ENCODE measurements at places on chromosomes 7 and 10.

DNA sequence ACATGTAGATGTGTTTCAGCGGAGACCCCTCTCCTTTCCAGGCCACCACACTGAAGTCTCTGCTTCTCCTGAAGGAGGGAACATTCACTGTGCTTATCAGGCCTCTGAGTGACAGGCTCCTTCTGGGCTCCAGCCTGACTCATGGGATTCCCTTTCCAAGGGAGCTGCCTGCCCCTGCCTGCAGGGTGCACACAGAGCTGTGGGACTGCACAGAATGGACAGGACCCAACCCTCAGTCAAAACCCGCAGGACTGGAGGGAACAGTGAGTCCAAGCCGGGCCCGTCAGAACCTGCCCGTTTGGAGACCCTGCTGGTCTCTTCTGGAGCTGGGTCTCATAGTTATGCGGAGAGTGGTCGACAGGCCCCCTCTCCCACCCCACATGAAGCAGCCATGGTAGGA, 32.6 kb downstream of the PLAC9 start:
- DNase-seq: no peak
- H3K27me3 ChIP-seq: no peaks in the 10 kb centered on the region
- H3K4me1 ChIP-seq: no peaks in the 10 kb centered on the region
- H3K4me3 ChIP-seq: no peak overlapping the region
- H3K36me3 ChIP-seq: no peaks in the 10 kb centered on the region

GRCh38 chr10:124554085-124554858, 92.6 kb downstream of the LHPP start:
- peaks cover 15% of the 10 kb centered on the region for H3K4me1 ChIP-seq
- H3K27ac ChIP-seq: no peak overlapping the region
- H3K27me3 ChIP-seq: no peaks in the 10 kb centered on the region
- DNase-seq: no peak

DNA sequence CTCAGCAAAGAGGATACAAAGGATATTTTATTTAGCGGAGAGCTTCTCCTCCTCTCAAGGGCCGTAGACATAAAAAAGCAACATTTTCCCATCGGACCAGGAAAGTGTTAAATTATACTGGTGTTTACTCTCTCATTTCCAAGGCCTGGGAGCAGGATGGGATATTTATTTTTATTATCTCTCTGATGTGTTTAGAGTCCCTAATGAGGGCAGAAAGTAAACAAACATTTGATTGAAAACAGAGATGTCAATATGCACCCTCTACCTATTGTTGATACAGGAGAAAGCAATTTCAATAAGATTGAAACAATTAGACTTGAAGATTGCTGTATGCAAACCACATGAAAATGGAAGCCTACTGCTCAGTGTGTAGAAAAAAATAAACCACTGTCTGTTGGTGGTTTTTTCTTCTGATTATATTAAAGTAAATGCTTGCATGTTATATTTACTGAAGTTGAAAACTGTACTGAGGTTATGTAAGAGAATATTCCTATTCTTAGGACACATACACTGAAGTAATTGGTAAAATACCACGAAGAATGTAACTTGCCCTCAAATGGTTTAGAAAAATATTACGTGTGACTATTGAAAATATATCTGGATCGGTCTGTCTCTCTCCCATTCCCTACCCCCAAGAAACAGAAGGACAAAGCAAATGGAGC, 59.3 kb downstream of the ATXN7L1 start:
- no peaks in the 10 kb centered on the region for H3K4me1 ChIP-seq
- DNase-seq: no peak
- no peaks in the 10 kb centered on the region for H3K27me3 ChIP-seq
- H3K27ac ChIP-seq: no peak overlapping the region
- no peaks in the 10 kb centered on the region for H3K36me3 ChIP-seq

GRCh38 chr10:16845248-16845647, 28.0 kb upstream of the RSU1 start:
- H3K4me3 ChIP-seq: no peak overlapping the region
- DNase-seq: peak; percentile 55
- H3K27me3 ChIP-seq: no peaks in the 10 kb centered on the region
- peaks cover 3% of the 10 kb centered on the region for H3K4me1 ChIP-seq

DNA sequence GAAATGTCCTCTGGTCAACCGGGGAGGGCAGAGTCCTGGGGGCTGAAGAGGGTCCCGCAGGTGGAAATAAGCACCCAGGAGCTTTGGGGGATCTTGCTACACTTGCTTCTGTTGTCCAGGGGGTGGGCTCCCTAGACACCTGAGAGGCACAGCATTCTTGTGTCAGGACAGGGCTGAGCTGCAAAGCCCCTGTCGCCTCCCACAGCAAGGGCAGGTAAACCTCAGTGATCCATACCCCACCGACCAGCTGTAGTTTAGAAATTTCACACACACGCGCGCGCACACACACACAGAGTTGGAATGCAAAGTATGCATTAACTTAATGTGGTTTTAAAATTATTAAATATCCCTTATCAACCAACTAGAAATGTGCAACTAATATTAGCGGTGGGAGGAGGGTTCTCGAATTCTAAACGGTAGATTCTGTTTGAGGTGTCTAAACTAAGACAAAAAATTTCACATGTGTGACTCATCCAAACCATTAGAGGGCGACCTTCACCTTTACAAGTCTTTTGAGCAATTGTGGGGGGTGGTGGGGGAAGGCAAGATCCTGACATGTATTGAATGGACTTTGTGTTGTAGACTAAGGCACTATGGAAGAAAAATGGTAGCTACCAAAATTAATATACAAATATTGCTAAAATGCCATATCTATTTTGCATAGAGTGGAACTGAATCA, 34.3 kb upstream of the PTF1A start:
- H3K27me3 ChIP-seq: no peaks in the 10 kb centered on the region
- H3K36me3 ChIP-seq: no peaks in the 10 kb centered on the region
- no peak overlapping the region for H3K27ac ChIP-seq
- DNase-seq: no peak

DNA sequence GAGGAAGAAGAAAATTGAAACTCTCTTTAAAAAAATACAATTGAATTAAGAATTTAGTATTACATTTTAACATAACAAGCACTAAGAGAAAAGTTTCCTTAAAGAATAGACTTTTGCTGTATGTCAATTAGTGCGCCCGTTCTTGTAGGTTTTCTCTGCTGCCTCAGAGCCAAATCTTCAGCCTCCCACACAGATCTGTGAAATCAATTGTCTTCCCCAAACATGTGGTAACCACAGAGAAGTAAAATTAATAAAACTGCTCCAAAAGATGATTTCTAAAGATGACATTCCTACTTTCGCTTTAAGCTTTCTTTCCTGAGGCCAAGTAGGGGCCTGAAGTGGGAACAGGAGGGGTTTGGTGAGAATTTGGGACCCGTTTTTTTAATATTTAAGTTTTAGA, 113.2 kb upstream of the ADO start:
- H3K27me3 ChIP-seq: no peaks in the 10 kb centered on the region
- H3K27ac ChIP-seq: no peak overlapping the region
- no peaks in the 10 kb centered on the region for H3K36me3 ChIP-seq
- peaks cover 5% of the 10 kb centered on the region for H3K4me1 ChIP-seq
- no peak for DNase-seq

DNA sequence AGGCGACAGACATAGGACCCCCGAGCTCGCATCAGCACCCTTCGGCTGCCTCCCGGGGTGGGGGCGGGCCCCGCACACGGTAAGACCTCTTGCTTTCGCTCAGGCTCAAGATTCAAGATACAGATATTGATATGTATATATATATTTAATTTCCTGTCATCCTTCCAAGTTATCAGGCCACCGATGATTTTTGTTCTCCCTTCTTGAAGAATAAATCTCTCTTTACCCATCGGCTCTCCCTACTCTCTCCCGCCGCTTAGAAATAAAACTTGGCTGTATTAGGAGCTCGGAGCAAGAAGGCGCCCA, 603 bp downstream of the ADRA2A start:
- H3K4me1 ChIP-seq: peaks cover 14% of the 10 kb centered on the region
- DNase-seq: no peak
- H3K27me3 ChIP-seq: no peaks in the 10 kb centered on the region
- peak overlapping the region; percentile 51 for H3K4me3 ChIP-seq
- H3K36me3 ChIP-seq: no peaks in the 10 kb centered on the region
- H3K27ac ChIP-seq: peak overlapping the region; percentile 66

DNA sequence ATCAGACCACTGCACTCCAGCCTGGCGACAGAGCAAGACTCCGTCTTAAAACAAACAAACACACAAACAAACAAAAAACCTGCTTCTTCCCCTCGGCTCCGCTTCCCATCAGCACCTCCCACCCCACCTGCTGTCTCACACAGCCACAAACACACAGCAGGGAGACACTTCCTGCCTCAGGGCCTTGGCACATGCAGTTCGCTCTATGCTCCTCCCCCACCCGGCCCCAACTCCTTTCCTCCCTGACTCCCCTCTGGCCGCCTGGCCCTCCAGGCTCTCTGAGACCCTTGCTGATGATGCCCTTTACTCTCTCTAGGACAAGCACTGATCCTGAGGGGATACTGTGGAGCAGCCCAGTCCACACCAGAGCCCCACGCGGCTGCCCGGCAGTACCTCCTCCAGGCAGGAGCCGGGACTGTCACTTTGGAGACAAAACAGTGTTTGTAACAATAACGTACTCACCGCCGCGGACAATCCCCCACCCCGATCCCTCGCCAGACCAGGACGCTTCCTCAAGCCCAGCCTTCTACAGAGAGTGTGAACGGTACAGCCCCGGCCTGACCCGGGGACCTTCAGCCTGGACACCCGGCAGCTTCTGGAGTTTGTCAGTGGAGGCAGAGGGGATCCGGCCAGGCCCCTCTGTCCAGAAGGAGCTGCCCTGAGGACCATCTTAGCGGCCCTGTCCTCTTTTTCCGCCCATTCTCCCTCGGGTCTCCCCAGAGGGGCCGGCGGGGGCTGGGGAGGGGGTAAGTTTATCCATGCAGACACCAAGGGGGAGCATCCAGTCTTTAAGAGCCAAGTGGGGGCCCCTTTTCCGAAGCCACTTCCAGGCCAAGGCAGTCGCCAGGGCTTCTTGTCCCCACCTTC, 50.0 kb upstream of the GTF2IRD1 start:
- no peak overlapping the region for H3K4me3 ChIP-seq
- H3K36me3 ChIP-seq: no peaks in the 10 kb centered on the region
- no peaks in the 10 kb centered on the region for H3K4me1 ChIP-seq

- peak; percentile 43 for DNase-seq
- peak overlapping the region; percentile 12 for H3K27ac ChIP-seq
- peaks cover 26% of the 10 kb centered on the region for H3K4me1 ChIP-seq
- H3K36me3 ChIP-seq: no peaks in the 10 kb centered on the region
- H3K27me3 ChIP-seq: no peaks in the 10 kb centered on the region
Observed at GRCh38 chr7:47418601-47419309, 163.2 kb downstream of the TNS3 start.

- no peak overlapping the region for H3K4me3 ChIP-seq
- no peaks in the 10 kb centered on the region for H3K4me1 ChIP-seq
Observed at GRCh38 chr10:64760371-64760770, 1239.2 kb downstream of the REEP3 start.

DNA sequence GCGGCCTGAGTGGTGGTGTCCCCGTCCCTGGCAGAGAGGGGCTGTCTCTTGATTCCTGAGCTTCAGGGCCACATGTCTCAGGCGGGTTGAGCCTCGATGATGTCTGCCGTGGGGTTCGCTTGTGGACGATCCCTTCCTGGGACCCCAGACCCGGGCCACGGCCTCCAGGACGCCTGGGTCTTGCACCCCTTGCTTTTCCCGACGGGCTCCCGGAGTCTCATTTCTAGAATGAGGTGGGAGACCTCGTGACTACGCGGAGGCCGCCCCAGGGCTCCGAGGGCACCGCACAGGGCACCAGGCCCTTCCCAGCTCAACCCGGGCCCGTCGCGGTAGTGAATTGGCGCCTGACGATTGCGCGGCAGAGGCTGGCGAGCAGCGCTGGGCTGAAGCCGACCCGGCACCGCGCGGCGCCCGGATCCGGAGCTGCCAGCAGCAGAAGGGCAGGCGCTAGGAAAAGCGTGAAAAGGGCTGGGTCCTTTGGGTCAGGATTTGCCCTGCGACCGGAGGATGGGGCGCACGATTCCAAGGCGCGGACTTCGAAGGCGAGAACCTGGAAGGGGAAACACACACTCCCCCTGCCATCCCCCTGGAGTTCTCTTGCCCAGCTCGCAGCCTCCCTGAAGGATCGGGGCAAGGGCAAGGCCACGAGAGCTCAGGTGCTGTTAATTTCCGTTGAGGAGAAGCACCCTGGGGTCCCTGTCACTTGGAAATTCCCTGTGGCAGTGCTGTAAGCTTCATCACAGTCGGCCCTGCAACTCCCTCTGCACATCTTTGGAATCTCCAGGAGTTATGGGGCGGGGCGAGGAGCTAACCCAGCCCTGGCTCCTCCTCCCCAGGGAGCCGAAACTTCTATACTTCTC, 15.5 kb downstream of the TLX1 start:
- H3K4me1 ChIP-seq: no peaks in the 10 kb centered on the region
- H3K27ac ChIP-seq: no peak overlapping the region
- no peaks in the 10 kb centered on the region for H3K27me3 ChIP-seq
- H3K36me3 ChIP-seq: no peaks in the 10 kb centered on the region
- no peak for DNase-seq
- H3K4me3 ChIP-seq: no peak overlapping the region

- H3K36me3 ChIP-seq: no peaks in the 10 kb centered on the region
- no peak overlapping the region for H3K4me3 ChIP-seq
- H3K27me3 ChIP-seq: no peaks in the 10 kb centered on the region
- no peak overlapping the region for H3K27ac ChIP-seq
Observed at GRCh38 chr7:7681191-7681935, 37.0 kb downstream of the RPA3 start.

- H3K4me1 ChIP-seq: peaks cover 6% of the 10 kb centered on the region
- no peak overlapping the region for H3K4me3 ChIP-seq
- H3K27ac ChIP-seq: peak overlapping the region; percentile 77
- DNase-seq: peak; percentile 91
- no peaks in the 10 kb centered on the region for H3K27me3 ChIP-seq
- H3K36me3 ChIP-seq: no peaks in the 10 kb centered on the region
Observed at GRCh38 chr7:74061840-74062539, 21.6 kb upstream of the LIMK1 start.

- no peaks in the 10 kb centered on the region for H3K27me3 ChIP-seq
- no peak overlapping the region for H3K27ac ChIP-seq
- H3K4me1 ChIP-seq: no peaks in the 10 kb centered on the region
- H3K4me3 ChIP-seq: no peak overlapping the region
- no peak for DNase-seq
Observed at GRCh38 chr7:129728875-129729467, 117.5 kb downstream of the NRF1 start.

DNA sequence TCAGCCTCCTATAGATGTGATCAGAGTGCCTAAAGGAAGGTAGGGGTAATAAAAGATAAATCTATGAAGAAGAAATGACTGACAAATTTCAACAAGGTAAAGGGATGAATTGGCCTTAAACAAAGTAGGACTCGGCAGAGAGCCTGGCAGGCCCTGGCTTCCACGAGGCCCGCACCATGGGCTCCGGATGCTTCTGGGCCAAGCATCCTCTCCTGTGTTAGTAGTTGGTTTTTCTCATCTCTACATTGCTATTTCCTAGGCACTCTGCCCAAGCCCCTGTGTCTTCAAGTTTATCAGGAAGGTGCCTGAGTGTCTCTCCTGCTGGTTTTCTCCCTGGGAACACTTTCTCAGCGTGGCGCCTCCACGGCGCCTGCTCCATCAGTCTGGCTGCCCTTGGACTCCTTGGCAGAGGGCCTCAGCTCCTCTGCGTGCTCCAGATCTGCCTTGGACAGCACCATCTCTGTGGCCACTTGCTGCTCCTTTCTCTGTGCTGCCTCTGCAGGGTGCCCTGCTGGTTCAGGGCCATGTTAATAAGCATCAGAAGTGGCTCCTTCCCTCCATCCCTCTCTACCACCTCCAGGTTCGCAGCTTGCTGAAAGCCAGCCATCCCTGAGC, 413.3 kb upstream of the DPP6 start:
- H3K27ac ChIP-seq: no peak overlapping the region
- no peak overlapping the region for H3K4me3 ChIP-seq
- no peaks in the 10 kb centered on the region for H3K4me1 ChIP-seq
- H3K36me3 ChIP-seq: no peaks in the 10 kb centered on the region
- no peaks in the 10 kb centered on the region for H3K27me3 ChIP-seq

GRCh38 chr10:73388228-73388627, 25.6 kb downstream of the ANXA7 start:
- no peaks in the 10 kb centered on the region for H3K4me1 ChIP-seq
- DNase-seq: no peak
- H3K36me3 ChIP-seq: no peaks in the 10 kb centered on the region
- H3K27ac ChIP-seq: no peak overlapping the region
- H3K27me3 ChIP-seq: no peaks in the 10 kb centered on the region
- H3K4me3 ChIP-seq: no peak overlapping the region
